ENCODE measurements at places on chromosomes 12 and 14.
A peak's percentile ranks its signal among the peaks of the same experiment; 100 is the strongest.

DNA sequence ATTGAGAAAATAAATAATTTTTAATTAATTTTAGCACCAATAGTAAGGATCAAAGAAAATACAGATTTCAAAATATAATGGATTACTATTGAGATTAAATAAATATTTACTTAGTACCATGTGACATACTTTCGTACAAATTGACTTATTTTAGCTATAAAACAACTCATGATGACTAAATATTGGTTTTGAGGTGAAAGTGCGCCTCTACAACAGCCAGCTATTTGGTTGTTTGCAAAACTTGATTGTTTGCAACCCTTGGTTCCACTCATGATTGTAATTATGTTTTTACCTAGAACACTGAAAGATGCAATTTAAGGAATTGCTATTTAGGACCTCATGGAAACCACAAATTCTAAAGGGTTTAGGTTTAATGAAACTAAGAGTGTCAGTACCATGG lies 51.9 kb upstream of the PPM1H start:
- DNase-seq = no peak

DNA sequence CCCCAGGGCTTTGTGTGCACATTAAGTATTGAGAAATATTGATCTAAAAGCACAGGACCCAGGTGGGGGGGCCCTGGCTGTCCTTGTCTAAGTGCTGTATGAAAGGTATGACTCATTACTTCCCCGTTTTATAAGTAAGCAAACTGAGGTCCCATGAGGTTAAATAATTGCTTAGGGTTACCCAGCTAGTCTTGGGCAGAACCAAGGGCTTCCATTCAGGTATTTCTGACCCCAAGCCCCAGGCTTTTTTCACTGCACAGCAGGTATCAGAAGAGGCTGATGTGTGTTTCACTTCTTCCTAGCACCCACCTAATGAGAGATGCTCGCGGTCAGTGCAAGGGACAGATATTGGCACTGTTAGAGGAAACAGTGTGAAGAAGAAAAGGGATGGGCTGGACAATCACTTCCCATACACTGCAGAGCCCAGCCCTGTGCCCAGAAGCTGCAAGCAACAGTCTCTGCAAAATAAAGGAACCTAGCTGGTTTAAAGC lies 4.7 kb upstream of the TC2N start:
- no peak for DNase-seq

DNA sequence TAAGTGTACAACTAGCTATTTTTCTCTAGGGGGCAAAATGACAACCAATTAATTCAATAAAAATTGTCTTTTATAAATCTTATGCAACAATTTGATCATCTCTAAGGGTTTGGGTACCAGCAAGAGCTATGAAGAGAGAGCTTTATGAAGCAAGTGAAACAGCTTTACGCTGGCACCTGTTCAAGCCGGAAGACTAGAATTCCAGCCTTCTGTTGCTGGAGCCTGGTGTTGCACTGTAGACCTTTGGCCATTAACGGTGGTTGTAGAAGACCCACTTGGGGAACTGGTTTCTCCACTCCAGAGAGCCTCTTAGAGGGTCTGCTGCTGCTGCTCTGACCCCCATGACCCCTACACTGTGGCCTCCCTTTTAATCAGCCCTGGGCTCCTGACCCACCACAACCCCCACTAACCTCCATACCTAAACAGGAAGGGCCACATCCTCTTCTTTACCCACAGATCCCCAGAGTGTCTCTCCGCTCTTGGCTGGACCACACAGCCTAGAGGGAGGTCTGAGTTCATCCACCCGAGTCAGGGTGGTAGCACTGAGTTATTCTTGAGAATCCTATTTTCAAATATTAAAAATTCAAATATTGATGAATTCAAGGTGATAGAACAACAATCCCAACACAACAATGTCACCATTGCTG lies 54.6 kb upstream of the STON2 start:
- no peak for DNase-seq

DNA sequence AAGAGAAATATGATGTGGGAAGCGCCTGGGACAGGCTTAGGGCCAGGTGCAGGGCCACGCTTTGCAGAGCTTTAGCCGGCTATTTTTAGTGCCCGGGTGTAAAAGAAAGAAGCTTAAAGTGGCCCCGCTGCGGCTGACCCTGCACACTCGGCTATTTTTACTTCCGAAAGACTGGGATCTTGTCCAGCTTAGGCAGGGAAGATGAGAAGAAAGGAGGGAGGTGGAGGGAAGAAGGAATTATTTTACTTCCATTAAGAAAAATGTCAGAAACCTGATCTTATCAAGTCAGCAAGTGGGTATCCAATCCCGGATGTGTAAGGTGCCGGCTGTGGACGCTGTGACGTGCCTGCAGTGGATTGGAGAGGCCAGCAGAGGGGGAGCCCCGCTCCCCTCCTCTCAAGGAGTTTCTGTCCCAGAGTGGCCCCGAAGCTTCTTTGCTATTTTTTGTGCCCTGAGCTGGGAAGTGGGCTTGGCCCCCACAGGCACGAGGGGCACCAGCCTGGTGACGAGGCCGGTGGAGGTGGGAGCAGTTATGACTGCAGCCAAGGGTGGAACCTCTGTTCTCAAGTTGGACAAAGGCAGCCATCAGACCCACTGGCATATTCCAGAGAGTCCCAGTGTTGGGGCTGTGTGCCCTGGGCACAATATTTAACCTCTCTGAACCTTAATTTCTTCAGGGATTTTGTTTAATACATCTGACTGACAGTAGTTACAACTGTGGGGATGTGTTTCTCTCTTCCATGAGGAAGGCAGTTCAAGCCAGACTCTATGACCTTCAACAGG lies 97.7 kb downstream of the ESRRB start:
- DNase-seq = no peak

DNA sequence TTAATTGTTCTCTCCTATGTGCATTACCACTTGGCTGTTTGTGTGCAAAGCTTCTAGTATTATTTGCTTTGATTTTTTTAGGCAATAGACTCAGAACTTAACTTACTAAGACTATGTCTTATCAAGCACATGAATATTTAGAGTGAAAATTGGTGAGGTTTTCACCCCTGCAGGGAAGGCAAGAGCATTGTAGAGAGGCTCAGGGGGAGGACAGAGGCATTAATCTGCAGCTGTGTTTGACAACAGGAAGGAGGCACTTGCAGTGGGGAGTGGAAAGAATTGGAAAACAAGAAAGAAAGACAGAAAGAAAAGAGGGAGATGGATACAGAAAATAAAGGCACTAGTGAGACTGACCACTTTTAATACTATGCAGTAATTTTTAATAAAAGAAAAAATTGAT lies 431.6 kb downstream of the PDZRN4 start:
- DNase-seq = peak; percentile 83
